ENCODE measurements at places on chromosomes 12 and 14. TPM values are rescaled to one million over a fixed set of nuclear protein-coding genes. Genes with fewer than 3 reads are reported as not detected.

METAP2 gene
- 142 TPM for polyA plus RNA-seq

IL26 gene
- not detected for polyA plus RNA-seq

SLC25A47 gene
- not detected for polyA plus RNA-seq

PPP1R1A gene
- 32.5 TPM for polyA plus RNA-seq

TMEM117 gene
- polyA plus RNA-seq: 1.9 TPM

TAS2R19 gene
- polyA plus RNA-seq: not detected

EPS8 gene
- 17.9 TPM for polyA plus RNA-seq

PLEK2 gene
- polyA plus RNA-seq: 35.8 TPM

SLCO1B1 gene
- polyA plus RNA-seq: not detected

ZNF268 gene
- 3.9 TPM for polyA plus RNA-seq

PLEKHH1 gene
- 50.4 TPM for polyA plus RNA-seq

DNA sequence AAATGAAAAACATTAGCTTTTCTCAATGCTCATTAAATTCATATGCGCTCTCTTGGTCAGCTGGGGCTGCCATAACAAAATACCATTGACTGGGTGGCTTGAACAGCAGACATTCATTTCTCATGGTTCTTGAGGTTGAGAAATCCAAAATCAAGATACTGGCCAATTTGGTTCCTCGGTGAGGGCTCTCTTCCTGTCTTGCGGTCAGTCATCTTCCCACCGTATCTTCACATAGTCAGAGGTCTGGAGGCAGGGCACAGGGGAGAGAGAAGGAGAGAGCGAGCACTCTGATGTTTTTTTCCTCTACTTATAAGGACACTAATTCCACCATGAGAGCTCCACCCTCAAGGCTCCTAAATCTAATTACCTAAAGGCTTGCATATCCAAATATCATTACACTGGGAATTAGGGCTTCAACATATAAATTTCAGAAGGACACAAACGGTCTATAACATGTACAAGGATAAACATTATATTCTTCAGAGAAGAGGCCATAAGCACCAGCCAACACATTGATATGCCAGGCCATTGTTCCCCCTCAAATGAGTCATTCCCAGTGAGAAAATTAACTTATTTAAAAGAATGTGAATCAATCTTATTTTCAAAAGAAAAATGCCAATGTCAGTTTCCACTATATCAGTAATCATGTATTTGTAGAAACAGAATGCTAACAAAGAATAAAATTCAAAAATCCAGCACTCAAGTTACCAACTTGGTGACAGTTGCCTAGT is 152.2 kb downstream of the BTG1 start:
- H3K27me3 ChIP-seq: no peaks in the 10 kb centered on the region
- H3K4me1 ChIP-seq: no peaks in the 10 kb centered on the region
- no peaks in the 10 kb centered on the region for H3K36me3 ChIP-seq
- no peak overlapping the region for H3K27ac ChIP-seq

DNA sequence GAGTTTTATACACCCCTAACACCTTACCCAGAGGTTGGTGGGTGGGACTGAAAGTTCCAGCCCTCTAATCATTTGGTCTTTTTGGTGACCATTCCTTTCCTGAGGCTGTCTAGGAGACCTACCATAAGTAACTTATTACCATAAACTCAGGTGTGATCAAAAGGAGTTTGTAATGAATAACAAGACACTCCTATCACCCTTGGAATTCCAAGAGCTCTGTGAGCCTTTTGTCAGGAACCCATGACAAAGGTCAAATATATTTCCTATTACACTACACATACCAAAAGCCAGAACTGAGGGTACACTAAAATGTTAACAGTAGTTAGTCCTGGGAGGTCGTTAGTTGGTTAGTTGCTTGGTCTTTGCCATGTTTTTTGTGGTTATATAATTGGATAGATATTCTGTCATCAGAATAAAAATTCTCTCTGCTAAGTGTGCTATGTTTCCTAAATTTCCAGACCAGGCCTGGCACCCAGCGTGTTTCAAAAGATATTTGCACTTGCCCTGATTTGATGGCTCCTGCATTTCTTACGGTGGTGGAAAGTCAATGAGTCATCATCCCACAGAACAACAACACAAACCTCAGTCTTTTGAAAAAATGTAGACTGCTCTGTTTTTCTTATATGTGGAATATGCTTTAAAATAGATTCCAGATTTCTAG is 27.0 kb upstream of the AKAP5 start:
- H3K4me3 ChIP-seq: no peak overlapping the region
- no peaks in the 10 kb centered on the region for H3K36me3 ChIP-seq
- H3K27ac ChIP-seq: no peak overlapping the region
- no peak for DNase-seq

GRCh38 chr12:76444408-76444984 is 96.3 kb upstream of the BBS10 start:
- DNase-seq: no peak
- H3K4me3 ChIP-seq: no peak overlapping the region
- H3K4me1 ChIP-seq: no peaks in the 10 kb centered on the region
- H3K27me3 ChIP-seq: no peaks in the 10 kb centered on the region
- no peaks in the 10 kb centered on the region for H3K36me3 ChIP-seq
- no peak overlapping the region for H3K27ac ChIP-seq

DNA sequence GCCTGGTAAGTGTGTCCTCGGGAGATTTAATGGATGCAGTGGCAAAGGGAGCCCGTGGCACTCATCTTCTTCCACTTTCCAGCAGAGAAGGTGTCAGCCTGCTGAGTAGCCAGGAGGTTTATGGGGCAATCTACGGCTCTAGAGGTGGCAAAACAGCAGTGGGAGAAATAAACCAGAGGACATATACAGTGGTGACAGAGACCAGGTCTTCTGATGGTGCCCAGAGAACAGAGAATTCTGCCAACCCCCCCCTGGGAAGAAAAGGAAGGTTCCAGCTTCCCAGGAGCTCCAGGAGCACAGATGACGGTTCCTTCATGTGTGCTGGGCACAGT is 43.0 kb downstream of the SMIM41 start:
- no peak overlapping the region for H3K27ac ChIP-seq
- peaks cover 6% of the 10 kb centered on the region for H3K27me3 ChIP-seq
- H3K36me3 ChIP-seq: no peaks in the 10 kb centered on the region
- no peaks in the 10 kb centered on the region for H3K4me1 ChIP-seq
- no peak overlapping the region for H3K4me3 ChIP-seq

GRCh38 chr12:64667793-64668192 is 57.5 kb downstream of the RASSF3 start:
- no peaks in the 10 kb centered on the region for H3K36me3 ChIP-seq
- DNase-seq: no peak
- H3K4me3 ChIP-seq: no peak overlapping the region
- peaks cover 66% of the 10 kb centered on the region for H3K4me1 ChIP-seq
- peak overlapping the region; percentile 43 for H3K27ac ChIP-seq

DNA sequence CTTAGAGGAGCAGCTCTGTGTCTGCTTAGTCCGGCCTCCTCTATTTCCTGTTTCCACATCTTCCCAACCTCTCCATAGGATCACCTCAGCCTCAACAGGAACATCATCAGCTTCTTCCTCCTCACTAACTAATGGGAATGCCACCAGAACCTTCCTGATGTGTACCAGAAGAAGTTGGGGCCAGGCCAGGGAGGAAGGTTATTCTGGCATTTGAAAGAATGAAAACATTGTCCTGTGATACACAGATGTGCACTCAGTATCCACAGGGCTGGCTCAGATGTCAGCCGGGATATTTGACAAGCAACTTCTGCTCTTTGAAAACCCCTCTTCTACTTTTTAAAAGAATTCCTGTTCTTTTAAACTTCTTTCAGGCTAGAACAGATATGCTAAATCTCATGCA is 63.6 kb downstream of the TMEM30B start:
- no peaks in the 10 kb centered on the region for H3K36me3 ChIP-seq
- H3K27me3 ChIP-seq: peaks cover 7% of the 10 kb centered on the region
- no peak for DNase-seq
- no peak overlapping the region for H3K27ac ChIP-seq
- no peak overlapping the region for H3K4me3 ChIP-seq

GRCh38 chr12:52044292-52044983 is 6.8 kb upstream of the NR4A1 start:
- peak overlapping the region; percentile 93 for H3K27ac ChIP-seq
- H3K36me3 ChIP-seq: no peaks in the 10 kb centered on the region
- peaks cover 46% of the 10 kb centered on the region for H3K4me1 ChIP-seq
- DNase-seq: peak; percentile 90
- no peaks in the 10 kb centered on the region for H3K27me3 ChIP-seq

DNA sequence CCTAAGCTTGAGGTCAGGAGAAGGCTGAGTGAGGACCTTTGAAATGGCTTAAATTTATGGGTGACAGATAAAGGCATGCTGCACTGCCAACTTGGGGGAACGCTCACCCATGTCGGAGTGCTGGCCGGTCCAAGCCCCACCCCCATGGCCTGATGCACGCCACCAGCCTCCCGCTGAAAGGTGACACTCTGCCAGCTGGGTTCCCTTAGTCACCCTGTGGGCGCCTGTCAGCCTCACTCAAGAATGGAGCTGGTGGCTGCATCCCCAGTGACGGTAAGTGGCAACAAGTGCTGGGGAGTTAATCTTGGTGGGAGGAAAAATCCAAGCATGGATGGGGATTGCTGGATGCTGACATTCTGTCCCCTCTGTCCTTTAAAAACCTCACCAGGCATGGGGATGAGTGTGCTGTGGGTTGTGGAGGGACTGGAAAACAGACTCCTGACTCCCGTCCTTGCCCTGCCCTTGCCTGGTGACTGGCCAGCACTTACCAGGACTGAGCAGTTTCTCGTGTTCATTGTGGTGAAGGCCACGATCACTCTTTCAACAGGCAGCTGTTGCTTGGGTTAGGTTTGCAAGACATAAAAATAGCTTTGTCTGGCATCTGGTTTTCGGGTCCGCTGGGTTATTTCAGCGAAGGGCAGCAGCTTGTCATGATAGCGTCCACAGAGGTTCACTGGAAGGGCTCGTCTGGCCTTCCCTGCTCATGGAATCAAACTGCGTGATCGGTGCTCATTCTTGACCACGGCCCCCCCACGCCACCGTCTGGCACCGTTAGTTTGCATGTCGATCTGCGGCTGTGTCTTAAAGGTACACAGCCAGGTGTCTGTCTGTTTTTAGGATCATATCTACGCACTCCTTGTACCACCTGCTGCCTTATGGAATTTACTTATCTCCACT is 15.0 kb downstream of the ACACB start:
- H3K27ac ChIP-seq: peak overlapping the region; percentile 86
- DNase-seq: peak; percentile 91
- peaks cover 28% of the 10 kb centered on the region for H3K4me1 ChIP-seq
- H3K4me3 ChIP-seq: no peak overlapping the region
- no peaks in the 10 kb centered on the region for H3K27me3 ChIP-seq

DNA sequence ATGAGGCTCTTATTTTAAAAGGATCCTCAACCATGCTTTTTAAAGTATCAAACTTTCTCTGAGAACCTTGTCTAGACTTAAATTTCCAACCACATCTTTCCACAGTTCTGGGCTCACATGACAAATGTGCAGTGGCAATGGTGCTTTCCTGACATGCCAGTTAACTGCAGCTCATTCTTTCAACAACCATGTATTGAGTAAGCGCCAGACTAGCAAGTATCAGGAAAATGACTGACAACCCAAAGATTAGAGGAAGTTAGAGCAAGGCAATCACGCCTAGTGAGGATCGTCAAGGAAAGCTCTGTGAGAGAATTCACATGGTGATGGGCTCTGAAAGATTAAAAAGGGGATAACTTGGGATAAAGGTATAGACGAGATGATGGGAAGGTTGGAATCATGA is 35.8 kb downstream of the FLVCR2 start:
- H3K27me3 ChIP-seq: no peaks in the 10 kb centered on the region
- no peak for DNase-seq
- H3K27ac ChIP-seq: no peak overlapping the region
- no peak overlapping the region for H3K4me3 ChIP-seq
- no peaks in the 10 kb centered on the region for H3K36me3 ChIP-seq

DNA sequence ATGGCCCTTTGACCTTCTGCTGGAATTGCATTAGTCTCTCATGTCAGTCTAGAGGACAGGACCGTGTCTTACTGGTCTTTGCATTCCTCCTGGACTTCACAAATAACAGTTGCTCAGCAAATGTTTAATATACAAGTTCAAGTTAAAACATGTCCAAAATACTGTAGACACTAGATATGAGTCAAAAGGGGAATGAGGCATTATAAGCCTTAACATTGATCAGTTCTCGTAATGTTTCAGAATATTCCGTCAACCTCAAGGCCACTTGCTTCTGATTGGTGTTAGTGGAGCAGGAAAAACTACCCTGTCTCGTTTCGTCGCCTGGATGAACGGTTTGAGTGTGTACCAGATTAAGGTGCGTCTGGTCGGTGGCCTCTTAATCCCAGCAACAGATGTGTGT is 59.9 kb downstream of the HSP90AA1 start:
- no peaks in the 10 kb centered on the region for H3K4me1 ChIP-seq
- no peak overlapping the region for H3K4me3 ChIP-seq
- no peak overlapping the region for H3K27ac ChIP-seq
- no peaks in the 10 kb centered on the region for H3K36me3 ChIP-seq
- no peaks in the 10 kb centered on the region for H3K27me3 ChIP-seq

- no peaks in the 10 kb centered on the region for H3K4me1 ChIP-seq
- no peaks in the 10 kb centered on the region for H3K27me3 ChIP-seq
- H3K4me3 ChIP-seq: no peak overlapping the region
- no peaks in the 10 kb centered on the region for H3K36me3 ChIP-seq
- DNase-seq: no peak
- H3K27ac ChIP-seq: no peak overlapping the region
Measured at GRCh38 chr12:107399046-107399445, 286.6 kb upstream of the PWP1 start.

- H3K27ac ChIP-seq: no peak overlapping the region
- H3K4me1 ChIP-seq: peaks cover 20% of the 10 kb centered on the region
- H3K4me3 ChIP-seq: no peak overlapping the region
- H3K36me3 ChIP-seq: no peaks in the 10 kb centered on the region
Measured at GRCh38 chr14:104151566-104152245, 13.3 kb downstream of the KIF26A start.

DNA sequence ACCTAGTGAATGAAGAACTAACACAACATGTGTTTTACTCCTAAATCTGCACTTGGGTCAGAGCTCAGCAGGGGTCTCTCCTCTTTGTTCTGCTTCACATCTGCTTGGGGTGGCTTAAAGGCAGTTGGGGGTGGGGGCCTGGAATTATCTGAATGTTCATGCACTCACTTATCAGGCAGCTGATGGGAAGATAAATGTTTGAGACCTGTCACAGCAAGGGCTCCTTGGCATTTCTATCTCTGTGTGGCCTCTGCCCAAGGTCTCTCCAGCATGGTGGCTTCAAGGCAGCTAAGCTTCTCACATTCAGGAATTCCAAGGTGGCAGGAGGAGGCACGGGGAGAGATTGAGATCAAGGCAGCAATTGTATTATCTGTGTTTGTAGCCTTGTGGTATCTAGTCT is 6.4 kb upstream of the HMGA2 start:
- no peaks in the 10 kb centered on the region for H3K4me1 ChIP-seq
- peaks cover 35% of the 10 kb centered on the region for H3K27me3 ChIP-seq
- H3K36me3 ChIP-seq: no peaks in the 10 kb centered on the region

- H3K36me3 ChIP-seq: no peaks in the 10 kb centered on the region
- no peaks in the 10 kb centered on the region for H3K4me1 ChIP-seq
- H3K27ac ChIP-seq: no peak overlapping the region
- no peak overlapping the region for H3K4me3 ChIP-seq
- H3K27me3 ChIP-seq: no peaks in the 10 kb centered on the region
- DNase-seq: no peak
Measured at GRCh38 chr12:77151030-77151429, 85.7 kb upstream of the E2F7 start.

GRCh38 chr12:112524676-112525425 is 106.1 kb downstream of the PTPN11 start:
- H3K27me3 ChIP-seq: no peaks in the 10 kb centered on the region
- H3K4me1 ChIP-seq: no peaks in the 10 kb centered on the region
- no peak overlapping the region for H3K4me3 ChIP-seq
- no peak overlapping the region for H3K27ac ChIP-seq
- no peaks in the 10 kb centered on the region for H3K36me3 ChIP-seq
- DNase-seq: no peak

GRCh38 chr12:132379996-132380395 is 50.6 kb upstream of the GALNT9 start:
- no peak overlapping the region for H3K27ac ChIP-seq
- no peaks in the 10 kb centered on the region for H3K36me3 ChIP-seq
- H3K27me3 ChIP-seq: peaks cover 38% of the 10 kb centered on the region

Data from adrenal gland (tissue), 19 donors.